NCI-H146 (cell line): ENCODE measurements at places on chromosomes 5 and 9.
A peak's percentile ranks its signal among the peaks of the same experiment; 100 is the strongest.

DNA sequence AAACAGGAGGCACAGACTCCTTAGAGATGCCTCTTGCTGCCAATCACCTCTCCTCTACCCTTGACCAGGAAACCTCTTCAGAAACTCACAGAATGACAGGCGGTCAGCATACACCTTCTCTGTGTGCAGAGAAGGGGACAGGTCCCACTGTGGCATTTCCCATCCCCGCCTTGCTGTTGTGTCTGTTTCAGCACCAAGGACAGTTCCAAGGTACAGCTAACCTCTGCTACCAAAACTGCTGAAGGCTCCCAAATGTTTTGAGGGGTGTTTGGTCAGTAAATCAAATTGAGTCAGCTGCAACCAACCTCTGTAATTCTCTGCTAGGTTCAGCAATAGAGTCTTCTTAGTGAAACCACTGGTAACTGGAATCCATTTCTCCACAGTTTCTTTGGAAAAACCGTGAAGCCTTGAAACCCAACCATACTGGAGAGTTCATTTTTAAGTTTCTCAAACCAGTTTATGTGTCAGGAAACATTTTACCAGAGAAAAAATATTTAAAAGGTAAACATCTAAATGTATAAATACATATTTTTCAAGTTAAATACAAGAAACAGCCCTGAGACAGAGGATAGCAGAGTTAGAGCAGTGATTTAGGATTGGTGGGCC lies 122.0 kb downstream of the DRD1 start:
- DNase-seq = no peak

DNA sequence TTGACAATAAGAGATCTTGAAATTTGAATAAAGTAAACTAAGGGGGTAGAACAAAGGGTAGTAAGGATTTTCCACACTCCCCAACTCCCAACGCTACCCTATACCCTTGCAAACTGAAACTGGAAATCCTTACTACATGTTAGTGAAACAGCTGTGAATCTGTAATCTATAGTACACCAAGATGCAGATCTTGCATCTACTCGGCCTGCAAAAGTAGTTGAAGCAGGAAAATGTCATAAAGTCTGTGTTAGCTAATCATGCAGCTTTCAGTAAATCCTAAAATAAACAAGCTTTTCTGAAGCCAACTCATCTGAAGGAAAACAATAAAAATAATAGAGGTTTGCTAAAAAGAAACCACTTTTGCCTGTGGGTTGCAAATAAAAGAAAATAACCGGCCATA lies 1242.0 kb upstream of the ACO1 start:
- no peak for DNase-seq

DNA sequence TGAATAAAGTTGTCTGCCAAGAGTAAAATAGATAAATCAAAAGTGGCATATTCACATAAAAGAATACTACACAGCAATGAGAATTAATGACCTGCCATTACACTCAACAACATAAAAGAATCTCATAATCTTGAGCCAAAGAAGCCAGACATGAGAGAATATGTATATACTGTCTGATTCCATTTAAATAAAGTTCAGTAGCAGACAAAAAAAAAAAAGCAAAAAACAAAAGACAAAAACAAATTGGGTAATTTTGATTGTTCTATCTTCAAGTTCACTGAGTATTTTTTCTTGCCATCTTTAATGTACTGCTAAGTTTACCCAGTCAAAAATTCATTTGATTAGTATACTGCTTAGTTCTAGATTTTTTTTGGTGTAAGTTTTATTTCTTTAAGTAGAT lies 87.9 kb upstream of the TRPC7 start:
- DNase-seq = no peak

DNA sequence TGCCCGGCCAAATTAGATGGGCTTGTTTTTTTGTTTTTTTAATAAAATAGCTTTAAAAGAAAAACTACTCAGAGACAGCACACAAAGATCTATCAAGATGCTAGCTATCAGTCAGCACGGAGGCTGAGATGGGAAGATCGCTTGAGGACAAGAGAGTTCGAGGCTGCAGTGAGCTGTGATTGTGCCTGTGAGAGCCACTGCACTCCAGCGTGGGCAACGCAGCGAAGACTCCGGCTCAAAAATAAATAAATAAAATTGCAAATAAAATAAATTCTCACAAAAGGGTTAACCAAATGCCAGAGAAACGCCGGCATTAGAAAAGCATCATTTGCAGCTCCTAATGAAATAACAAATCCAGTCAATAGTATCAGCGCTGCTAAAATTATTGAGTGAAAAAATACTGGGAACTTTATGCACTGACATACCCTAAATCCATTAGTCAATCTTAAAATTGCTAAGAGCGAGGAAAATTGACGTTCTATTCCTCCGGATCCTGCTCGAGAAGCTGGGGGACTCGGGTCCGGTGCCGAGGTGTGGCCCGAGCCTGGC lies 681 bp downstream of the CPLANE1 start:
- peak; percentile 29 for DNase-seq

GRCh38 chr5:163789870-163790269 lies 284.5 kb downstream of the MAT2B start:
- no peak for DNase-seq

- DNase-seq = peak; percentile 57
Observed at GRCh38 chr9:35696520-35697215, 6.9 kb upstream of the TPM2 start.

DNA sequence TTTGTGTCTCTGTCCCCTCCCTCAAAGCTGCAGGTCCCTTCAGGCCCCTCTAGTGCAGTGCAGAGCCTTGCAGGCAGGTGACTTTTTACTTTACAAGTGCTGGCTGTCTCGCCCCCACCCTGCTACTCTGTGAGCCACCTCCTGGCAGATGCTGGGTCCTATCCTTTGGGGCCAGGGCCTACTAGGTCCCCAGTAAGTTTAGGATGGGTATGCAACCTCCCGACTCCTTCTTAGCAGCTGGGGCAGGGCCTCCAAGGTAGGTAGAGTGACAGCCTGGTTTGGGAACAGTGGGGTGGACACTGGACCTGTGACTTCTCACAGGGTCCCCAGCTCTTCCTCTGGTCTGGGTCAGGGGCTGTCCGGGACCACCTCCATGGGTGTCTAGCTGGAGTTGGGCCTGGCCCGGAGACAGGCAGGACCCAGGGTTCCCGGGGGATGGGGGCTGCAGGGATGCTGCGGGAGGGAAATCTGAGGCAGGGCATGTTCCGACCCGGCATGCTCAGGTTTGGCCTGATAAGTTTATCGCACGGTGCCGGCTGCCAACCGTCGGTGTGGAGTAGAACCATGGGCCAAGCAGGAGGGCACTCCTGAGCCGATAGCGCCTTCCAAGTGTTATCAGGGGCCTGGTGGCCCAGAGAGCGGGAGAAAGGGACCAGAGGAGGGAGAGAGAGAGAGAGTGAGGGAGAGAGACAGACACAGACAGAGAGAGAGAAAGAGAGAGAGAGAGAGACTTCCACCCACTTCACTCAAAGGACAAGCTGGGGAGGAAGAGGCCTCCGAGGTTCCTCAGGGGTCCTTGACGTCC lies 20.5 kb downstream of the GFI1B start:
- DNase-seq = no peak

- DNase-seq = no peak
Observed at GRCh38 chr5:175254155-175254554, 189.8 kb downstream of the DRD1 start.

GRCh38 chr9:530681-531080 lies 310.8 kb upstream of the DMRT1 start:
- no peak for DNase-seq

DNA sequence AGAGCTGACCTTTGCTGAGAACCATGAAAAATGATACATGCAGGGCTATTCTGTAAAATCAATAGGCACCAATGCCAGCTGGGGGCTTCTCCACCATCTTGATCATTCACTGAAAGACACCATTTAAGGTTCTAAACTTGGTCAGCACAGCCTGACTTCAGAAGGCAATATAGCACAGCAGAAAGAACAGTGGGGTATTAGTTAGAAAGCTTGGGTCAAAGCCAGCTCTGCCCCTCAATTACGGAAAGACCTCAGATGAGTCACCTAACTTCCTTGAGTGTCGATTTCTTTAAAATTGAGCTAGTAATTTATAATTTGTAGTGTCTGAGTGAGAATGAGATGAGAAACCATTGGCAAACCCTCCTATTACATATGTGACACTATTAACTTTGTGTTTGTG lies 3.4 kb downstream of the TNC start:
- no peak for DNase-seq

DNA sequence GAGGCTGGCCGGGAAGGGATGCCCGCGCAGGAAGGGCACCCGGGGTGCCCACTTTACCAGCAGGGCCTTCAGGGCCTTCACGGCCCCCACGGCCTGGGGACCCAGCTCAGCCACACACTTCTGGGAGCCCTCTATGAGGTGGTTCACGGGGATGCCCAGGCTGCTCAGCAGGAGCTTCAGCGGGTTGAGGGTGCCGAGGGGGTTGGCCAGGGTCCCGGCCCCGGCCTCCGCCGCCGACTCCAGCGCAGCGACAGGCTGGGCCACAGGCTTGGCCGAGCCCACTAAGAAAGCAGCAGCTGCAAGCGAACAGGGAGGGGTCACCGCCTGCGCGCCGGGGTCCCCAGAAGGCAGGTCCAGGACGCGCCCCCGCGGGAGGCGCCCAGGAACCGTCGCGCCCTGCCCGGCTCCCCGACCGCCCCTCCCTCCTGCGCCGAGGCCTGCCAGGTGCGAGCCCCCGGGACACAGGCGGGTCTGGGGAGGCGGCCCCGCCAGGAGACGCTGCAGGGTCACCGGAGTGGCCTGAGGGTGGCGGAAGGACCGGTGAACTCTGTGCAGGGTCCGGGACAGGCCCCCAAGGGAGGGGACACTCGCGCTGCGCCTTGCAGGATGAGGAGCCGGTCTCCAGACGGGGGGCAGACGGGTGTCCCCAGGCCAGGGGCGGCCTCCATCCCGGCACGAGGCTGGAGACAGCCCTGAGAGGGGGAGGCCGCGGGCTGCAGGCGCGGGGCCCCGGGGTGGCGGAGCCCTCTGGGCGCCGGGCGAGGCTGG lies 572 bp downstream of the SCGB3A1 start:
- no peak for DNase-seq

DNA sequence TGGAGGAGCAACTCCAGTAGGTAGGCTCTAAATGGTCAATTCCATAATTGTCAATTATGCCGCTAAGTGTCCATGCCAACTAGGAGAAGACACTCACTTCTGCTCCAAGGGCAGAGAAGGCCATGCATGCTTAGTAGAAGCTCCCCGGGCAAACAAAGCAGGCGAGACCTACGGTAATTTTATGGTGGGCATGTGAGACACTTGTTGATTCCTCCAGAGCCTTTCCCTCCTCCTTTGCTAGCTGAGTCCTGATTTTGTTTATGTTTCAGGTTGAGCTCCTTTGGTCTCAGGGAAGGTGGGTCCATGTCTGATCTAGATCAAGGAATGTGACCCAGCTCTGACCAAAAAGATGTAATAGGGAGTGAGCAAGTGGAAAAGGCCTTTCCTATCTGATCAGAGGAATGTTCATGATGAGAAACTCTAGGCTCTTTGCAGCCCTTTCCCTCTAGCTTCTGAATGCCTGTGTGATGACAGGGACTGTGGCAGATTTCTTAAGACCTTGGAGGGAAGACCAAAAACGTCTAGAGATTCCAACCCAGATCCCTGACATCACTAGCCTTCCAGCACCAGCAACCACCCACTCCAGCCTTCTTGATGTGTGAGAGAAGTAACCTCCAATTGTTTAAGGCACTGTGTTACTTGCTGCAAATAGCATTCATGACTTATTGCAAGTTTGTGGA lies 7.7 kb upstream of the CPEB4 start:
- no peak for DNase-seq

- no peak for DNase-seq
Observed at GRCh38 chr9:98790134-98790841, 6.1 kb downstream of the ANKS6 start.

GRCh38 chr5:149005077-149005892 lies 57.6 kb downstream of the SH3TC2 start:
- DNase-seq = no peak

DNA sequence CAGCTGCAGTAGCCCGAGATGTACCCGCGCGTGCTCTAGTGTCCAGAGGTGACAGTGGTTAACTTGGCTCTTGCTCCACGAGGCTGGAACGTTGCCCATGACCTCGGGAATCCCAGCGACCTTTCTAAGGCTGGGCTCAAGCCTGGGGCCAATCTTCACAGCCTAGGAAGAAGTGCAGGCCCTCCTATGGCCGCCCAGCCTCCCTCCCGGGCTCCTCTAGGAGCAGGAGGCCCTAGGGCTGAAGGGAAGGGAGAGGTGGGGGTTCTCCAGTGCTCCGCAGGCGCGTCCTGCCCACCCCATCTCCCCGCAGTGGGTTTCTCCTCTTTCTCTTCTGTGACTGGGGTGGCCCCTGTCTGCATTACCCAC lies 13.3 kb downstream of the NR2F1 start:
- no peak for DNase-seq

DNA sequence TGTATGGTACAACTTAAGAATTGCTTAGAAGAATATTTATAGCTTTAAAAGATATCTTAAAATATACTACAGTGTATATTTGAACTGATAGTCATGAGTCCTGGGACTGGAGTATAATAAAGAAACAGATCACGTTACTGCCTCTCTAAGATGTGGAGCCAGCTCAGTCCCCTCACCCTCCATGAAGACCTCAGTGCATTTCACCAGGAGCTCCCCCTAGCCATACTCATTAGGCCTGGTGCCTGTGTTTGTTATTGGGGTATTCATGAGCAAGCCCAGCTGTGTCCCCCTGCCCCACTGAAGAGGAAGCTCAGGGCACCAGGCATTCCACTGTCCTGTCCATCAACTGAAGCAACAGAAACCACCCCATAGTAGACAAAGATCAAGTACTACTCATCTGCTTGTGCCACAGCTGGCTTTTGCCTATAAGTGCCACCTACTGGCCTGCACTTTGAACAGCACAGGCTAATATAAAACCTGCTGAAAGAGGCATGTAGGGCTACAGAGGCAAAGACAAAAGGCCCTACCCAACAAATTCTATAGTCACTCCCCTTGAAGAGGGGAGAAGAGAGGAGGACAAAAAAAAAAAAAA lies 850.2 kb upstream of the NUDT12 start:
- no peak for DNase-seq

DNA sequence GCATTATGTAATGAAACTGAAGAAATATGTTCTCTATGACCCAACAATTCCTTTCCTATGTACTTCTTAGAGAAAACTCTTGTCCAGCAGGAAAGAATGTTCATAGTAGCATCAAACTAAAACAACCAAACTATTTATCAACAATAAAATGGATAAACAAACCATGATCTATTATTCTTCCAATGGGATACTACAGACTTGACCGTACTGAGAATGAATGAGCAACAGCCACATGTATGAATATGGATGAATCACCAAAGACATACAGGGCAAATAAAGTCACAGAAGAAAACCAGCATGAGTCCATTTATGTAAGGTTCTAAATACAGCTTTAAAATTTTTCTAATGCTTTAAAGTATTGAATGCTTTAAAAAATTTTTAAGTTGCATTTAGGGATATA lies 73.6 kb upstream of the SUSD1 start:
- DNase-seq = no peak

DNA sequence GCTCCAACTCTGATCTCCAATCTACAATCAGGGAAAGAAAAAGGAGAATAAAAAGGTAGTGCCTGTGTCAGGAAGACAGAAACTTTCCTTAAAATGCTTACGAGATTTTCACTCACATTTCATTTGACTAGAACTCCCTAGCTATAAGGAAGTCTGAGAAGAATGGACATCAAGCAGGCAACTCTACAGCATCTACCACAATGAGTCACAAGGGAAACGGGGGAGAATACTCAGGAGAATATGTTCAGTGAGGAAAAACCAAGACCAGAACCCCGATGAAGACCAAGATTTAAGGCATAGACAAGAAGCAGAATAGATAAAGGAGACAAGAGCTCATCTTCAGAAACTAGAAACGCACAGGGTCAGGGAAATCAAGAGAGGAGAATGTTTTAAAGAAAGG lies 9.0 kb upstream of the SETD9 start:
- DNase-seq = no peak
